Diencephalon (tissue), 1 donor: ENCODE measurements at places on chromosomes 2 and 18. TPM values are rescaled to one million over a fixed set of nuclear protein-coding genes. Genes with fewer than 3 reads are reported as not detected.

The IL36RN gene
- total RNA-seq: not detected

The EFHD1 gene
- total RNA-seq: 3.7 TPM

The SLC8A1 gene
- total RNA-seq: 190 TPM

The MAL gene
- not detected for total RNA-seq

The RAB12 gene
- total RNA-seq: 110 TPM

The SLC35F5 gene
- 131 TPM for total RNA-seq

The ITGB6 gene
- total RNA-seq: 0.92 TPM

The UGT1A4 gene
- not detected for total RNA-seq

The ERFE gene
- 1.2 TPM for total RNA-seq

The C2orf80 gene
- total RNA-seq: 38.1 TPM

The RGPD3 gene
- total RNA-seq: 1.2 TPM

The SMIM21 gene
- total RNA-seq: not detected

The NPHP1 gene
- total RNA-seq: 12.9 TPM

The PROKR1 gene
- 1.8 TPM for total RNA-seq

The CNTNAP5 gene
- total RNA-seq: 66.2 TPM

The KIF3C gene
- total RNA-seq: 133 TPM

The SP140 gene
- total RNA-seq: 2.1 TPM

The TXNDC2 gene
- total RNA-seq: not detected

The CCDC121 gene
- total RNA-seq: 6.7 TPM

The ANKRD36C gene
- 214 TPM for total RNA-seq

The CD8B gene
- 1.8 TPM for total RNA-seq

The KCNF1 gene
- 19.6 TPM for total RNA-seq

The PER2 gene
- total RNA-seq: 5.1 TPM

The ANKRD30B gene
- 3.9 TPM for total RNA-seq

The ARHGEF4 gene
- total RNA-seq: 68.5 TPM

The CREG2 gene
- total RNA-seq: 47.1 TPM

The CRYGC gene
- not detected for total RNA-seq

The POTEC gene
- total RNA-seq: 0.46 TPM

The OLA1 gene
- 128 TPM for total RNA-seq

The EFR3B gene
- total RNA-seq: 72.9 TPM

The HOXD9 gene
- not detected for total RNA-seq

The DLX2 gene
- 5.8 TPM for total RNA-seq

The FSHR gene
- 0.46 TPM for total RNA-seq

The UNC80 gene
- total RNA-seq: 26.5 TPM

The REG1B gene
- total RNA-seq: not detected

The THSD7B gene
- total RNA-seq: 12.2 TPM

The RPRM gene
- 21.5 TPM for total RNA-seq

The TTR gene
- 410 TPM for total RNA-seq

The IL36A gene
- not detected for total RNA-seq

The LCT gene
- not detected for total RNA-seq

The FER1L5 gene
- total RNA-seq: 0.69 TPM

The SGPP2 gene
- total RNA-seq: 4.8 TPM

The CAB39 gene
- 148 TPM for total RNA-seq

The ITGA4 gene
- 5.3 TPM for total RNA-seq

The CPSF3 gene
- 33.7 TPM for total RNA-seq

The PROM2 gene
- total RNA-seq: 2.1 TPM

The RAB27B gene
- 118 TPM for total RNA-seq

The AMER3 gene
- 33.7 TPM for total RNA-seq

The CD207 gene
- not detected for total RNA-seq

The NOSTRIN gene
- 6.0 TPM for total RNA-seq

The TNS1 gene
- 12.7 TPM for total RNA-seq

The PIEZO2 gene
- total RNA-seq: 3.2 TPM

The ANKRD62 gene
- 0.23 TPM for total RNA-seq
